NCI-H2107 (cell line): ENCODE measurements at places on chromosomes 13 and 19.

- peak; percentile 35 for DNase-seq
These were observed 262.7 kb downstream of the DNAJC15 start for GRCh38 chr13:43285933-43286597.

- no peak for DNase-seq
These were observed 6.9 kb downstream of the IL4I1 start for GRCh38 chr19:49889687-49890348.

- no peak for DNase-seq
These were observed 6.5 kb downstream of the CARS2 start for GRCh38 chr13:110699148-110700145.

- no peak for DNase-seq
These were observed 88.1 kb downstream of the STOML3 start for GRCh38 chr13:38902551-38902950.

DNA sequence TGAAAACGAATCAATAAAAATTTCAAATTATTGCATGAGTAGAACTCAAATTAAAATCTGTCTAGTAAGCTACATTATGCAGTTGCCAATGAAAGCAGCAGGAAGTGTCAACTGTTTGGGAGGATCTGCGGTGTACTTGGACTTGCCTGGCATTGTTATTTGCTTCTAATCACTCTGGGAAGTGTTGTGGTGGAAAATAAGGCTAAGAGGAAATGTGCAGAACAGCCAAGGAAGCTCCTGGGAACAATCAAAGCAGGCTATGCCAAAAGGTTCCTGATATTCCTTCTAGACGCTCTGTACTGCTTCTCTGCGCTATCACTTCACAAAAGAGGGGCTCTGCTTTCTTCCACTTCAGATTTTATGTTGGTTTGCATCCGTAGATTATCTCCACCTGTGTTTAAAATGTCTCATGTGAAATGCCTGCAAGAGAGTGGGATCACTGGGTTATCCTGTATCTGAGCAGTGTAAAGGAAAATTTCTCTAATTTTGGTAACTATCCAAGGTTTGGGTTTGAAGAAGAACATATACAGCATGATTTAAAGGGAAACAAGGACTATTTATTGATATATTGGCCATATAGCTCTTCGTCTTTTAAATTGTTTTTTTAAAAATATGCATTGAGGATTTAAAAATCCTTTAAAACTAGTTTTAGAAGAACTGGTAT is 182.7 kb upstream of the CSNK1A1L start:
- no peak for DNase-seq

GRCh38 chr19:38736036-38736412 is 8.2 kb downstream of the CAPN12 start:
- no peak for DNase-seq

- no peak for DNase-seq
These were observed 143.6 kb upstream of the SERP2 start for GRCh38 chr13:44230071-44230470.

GRCh38 chr19:31089681-31090080 is 259.6 kb downstream of the TSHZ3 start:
- DNase-seq: no peak

- DNase-seq: no peak
These were observed 557 bp downstream of the ZNF576 start for GRCh38 chr19:43596842-43597461.

DNA sequence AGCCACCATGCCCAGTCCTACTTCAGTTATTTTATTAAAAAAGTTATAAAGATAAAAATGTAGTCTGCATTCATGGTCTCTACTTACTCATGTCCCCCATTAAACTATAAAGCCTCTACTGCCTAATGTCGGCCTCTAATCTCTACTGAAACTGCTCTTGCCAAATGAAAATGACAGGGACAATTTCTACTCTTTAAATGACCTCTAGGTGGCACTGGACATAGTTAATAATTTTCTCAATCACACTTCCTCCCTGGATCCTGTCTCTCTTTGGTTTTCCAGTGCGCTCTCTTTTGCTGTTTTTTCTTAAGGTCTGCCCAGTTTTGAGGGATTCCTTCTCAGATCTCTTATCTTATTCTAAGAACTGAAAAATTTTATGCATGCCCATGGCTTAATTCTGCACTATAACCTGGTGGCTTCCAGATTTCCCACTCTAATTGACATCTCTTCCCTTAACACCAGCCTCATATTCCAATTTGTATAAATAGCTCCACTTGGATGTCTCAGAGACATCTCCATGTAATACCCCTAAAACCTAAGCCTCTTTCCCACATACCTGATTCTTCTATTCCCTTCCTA is 54.3 kb downstream of the MTMR6 start:
- peak; percentile 2 for DNase-seq

- no peak for DNase-seq
These were observed 379.6 kb downstream of the SLITRK6 start for GRCh38 chr13:85419611-85420010.

- DNase-seq: no peak
These were observed 420.8 kb upstream of the SLITRK1 start for GRCh38 chr13:84303035-84303434.

DNA sequence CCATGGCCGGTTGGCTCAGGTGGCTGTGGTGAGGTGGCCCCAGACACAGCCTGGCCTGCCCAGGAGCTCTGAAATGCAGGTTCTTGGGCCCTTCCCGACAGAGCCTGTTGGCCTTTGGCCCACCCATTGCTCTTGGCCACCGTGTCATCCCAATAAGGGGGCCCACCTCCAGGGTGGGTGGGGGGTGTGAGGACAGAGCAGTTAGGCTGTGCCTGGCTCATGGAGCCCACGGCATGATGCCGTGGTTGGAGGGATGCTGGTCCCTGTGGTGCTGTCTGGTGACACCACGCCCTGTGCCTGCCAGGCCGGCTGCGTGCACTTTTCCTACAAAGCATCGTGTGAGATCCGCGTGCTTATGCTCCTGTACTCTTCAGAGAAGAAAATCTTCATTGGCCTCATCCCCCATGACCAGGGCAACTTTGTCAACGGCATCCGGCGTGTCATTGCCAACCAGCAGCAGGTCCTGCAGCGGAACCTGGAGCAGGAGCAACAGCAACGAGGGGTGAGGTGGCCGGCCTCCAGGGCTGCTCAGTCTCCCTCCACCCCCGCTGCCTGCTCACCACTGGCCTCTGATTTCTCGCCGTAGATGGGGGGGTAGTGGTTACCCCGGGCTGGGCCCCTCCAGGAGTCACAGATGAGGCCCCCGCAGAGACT is 7.6 kb downstream of the PNKP start:
- no peak for DNase-seq

DNA sequence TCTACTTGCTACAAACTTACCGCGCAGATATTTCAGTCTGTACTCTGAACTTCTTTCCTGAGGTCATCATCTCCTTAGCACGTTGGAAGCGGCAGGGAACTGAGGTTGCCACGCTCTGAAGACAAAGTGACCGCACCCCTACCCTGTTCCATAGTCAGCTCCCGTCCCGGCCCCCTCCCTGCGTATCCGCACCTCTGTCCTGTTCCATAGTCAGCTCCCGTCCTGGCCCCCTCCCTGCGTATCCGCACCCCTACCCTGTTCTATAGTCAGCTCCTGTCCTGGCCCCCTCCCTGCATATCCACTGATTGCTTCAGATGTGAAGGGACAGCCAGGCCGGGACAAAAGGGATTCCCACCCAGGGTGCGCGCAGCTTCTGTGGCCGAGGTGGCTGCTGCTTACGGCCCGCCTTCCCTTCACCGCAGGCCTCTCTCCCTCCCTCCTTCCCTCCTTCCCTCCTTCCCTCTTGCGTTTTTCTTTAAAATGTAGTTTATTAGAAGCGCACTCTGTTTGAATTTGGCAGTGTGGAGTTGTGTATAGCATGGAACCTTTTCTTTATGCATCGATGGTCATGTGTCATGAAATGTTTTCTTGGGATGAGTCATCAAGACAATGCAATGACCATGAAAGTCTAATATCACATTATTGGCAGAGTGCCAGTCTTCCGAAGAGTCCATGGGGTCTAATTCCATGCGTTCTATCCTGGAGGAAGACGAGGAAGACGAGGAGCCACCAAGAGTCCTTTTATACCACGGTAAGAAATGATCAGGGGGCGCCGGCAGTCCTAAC is 21.9 kb upstream of the NDUFS7 start:
- DNase-seq: no peak

DNA sequence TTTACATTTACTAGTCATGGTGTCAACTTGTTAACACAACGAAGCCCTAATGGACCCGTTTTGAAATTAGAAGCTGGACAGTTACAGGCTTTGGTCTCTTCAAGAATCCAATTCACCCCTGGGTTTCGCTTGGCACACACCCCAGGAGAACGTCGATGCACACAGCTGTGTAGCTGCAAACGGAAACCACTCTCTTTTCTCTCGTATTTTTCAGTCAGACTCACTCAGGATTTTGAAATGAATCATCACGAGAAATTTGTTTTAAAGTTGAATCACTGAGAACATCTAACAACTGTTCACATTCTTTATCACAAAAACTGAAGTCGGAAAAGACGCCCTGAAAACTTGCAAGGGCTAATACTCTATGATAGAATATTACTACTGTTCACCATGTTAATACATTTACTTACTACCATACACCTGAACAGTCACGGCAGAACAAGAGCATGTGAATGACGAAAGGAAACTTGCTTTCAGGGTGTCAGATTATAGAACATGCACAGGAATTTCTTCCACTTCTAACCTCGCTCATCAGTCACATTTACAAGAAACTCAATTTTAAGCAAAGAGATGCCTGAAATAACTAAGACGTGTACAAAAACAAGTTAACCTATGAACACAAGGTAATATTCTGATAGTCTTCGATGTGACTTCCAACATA is 4.7 kb downstream of the PNMA8A start:
- DNase-seq: no peak

DNA sequence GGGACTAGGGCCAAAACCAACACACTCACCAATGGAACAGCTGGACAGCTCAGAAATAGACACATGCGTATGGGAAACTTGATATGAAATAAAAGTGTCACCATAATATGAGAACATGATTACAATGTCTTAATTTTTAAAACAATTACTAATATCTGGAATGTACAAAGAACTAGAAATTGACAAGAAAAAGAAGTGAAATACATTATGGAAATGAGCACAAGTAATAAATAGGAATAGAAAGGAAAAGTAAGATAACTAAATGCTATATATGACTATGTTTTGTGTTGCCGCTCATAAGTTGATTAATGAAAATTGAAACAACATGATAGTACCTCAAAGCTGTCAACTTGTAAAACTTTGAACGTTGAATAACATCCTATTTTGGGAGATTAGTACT is 801.1 kb downstream of the SLITRK5 start:
- DNase-seq: no peak

DNA sequence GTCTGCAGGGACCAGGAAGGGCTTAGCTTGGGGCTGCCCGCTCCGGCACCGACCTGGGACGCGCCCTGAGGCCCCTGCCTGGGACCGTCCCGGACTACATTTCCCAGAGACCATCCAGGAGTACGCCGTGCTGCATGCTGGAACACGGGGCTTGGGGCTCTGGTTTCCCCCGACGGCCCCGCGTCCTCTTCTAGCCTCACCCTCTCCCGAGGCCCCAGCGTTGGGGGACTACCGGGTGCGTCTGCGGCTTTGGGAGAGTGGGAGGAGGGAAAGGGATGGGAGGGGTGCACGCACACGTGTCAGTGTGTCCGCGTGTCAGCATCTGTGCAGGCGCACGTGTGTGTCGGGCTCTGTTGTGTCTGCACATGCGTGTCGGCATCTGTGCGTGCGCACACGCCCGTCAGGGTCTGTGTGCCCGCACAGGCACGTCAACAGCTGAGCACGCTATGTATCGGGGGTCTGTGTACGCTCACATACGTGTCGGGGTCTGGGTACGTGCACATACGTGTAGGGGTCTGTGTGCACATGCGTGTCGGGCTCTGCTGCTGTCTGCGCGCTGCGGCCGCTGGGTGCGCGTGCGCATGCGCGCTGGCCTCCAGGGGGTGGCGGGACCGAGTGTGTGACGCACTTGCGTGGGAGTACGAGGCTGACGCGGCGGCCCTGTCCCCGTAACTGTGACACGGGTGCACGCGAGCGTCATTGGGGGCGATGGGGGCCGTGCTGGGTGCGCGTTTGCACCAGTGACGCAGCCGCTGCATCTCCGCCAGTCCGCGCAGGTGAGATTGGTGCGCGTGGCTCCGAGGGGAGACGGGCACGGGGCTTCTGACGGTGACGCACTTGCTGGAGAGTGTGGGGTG is at the start of gene ZNF331:
Gene ZNF331 (plus strand): TSS at position 625 of the 857 bp plus-strand sequence. CDS start 31,232 bp downstream, outside the sequence.
- DNase-seq: peak; percentile 9

- no peak for DNase-seq
These were observed 127.3 kb downstream of the STARD13 start for GRCh38 chr13:33158271-33158670.

- no peak for DNase-seq
These were observed 153.1 kb downstream of the KDM4B start for GRCh38 chr19:5122121-5122400.

DNA sequence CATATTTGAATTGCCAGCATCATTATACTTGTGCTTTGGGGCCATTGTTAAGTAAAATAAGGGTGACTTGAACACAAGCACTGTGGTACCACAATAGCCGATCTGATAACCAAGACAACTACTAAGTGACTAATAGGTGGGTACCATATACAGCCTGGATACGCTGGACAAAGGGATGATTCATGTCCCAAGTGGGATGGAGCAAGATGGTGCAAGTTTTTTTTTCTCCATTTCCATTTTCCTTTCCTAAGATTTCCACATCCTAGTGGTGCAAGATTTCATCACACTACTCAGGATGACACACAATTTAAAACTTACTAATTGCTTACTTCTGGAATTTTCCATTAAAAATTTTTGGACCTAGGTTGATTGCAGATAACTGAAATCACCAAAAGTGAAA is 15.1 kb downstream of the BRCA2 start:
- no peak for DNase-seq

DNA sequence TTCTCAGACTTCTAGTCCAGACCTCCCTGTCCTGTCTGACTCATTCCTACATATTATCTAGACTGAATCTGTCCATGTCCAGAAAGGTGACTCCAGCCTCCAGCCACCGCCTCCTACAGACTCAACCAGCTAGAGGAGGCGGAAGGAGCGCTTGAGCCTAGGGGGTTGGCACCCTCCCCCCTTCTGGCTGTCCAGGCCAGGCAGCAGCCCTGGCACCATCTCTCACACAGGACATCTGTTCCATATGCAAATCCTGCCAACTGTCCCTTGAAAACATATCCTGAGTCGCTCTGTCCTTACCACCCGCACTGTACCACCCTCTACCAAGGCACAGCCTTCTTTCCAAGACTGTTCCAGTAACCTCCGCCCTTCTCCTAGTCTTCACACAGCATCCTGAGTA is 150.7 kb upstream of the WASF3 start:
- no peak for DNase-seq

- DNase-seq: no peak
These were observed 9.4 kb downstream of the ARHGAP33 start for GRCh38 chr19:35784503-35785338.

DNA sequence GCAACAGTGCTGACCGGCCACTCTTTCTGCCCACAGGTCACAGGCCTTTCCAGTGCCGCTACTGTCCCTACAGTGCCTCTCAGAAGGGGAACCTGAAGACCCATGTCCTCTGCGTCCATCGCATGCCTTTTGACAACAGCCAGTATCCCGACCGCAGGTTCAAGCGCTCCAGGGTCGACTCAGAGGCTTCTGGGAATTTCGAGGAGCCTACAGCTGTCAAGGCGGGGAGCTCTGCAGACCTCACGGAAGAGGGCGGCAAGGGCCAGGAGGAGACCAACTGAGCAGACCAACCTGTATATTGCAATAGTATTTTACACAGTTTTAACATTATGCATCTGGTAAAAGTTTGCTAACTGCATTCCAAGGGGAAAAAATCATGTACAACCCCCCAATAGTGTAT is 338.5 kb downstream of the ZNF536 start:
- no peak for DNase-seq

- no peak for DNase-seq
These were observed at the start of gene GNG8 for GRCh38 chr19:46635920-46636761. Gene GNG8 (minus strand): TSS chr19:46636202. CDS start chr19:46634682, 1,520 bp downstream.
